Naive thymus-derived CD8-positive, alpha-beta T cell (primary cell): ENCODE measurements at places on chromosomes 12 and 14. TPM values are rescaled to one million over a fixed set of nuclear protein-coding genes. Genes with fewer than 3 reads are reported as not detected.

Gene AMIGO2
- 26.6 TPM for total RNA-seq

Gene SPPL3
- 56.2 TPM for total RNA-seq

Gene NANOG
- not detected for total RNA-seq

Gene TAS2R43
- total RNA-seq, result 0.91 TPM

Gene ANO4
- not detected for total RNA-seq

Gene SIRT4
- 4.1 TPM for total RNA-seq

Gene NFATC4
- total RNA-seq, result not detected

Gene PLCZ1
- not detected for total RNA-seq

Gene RILPL1
- total RNA-seq, result 5.9 TPM

Gene RNASE1
- 10.3 TPM for total RNA-seq

Gene SPATA7
- 3.8 TPM for total RNA-seq

Gene BDKRB1
- not detected for total RNA-seq
